ENCODE measurements at places on chromosomes 6 and 20.

GRCh38 chr6:137277971-137278637, 58.9 kb upstream of the IFNGR1 start:
- DNase-seq: no peak

- no peak for DNase-seq
Observed at GRCh38 chr6:113428702-113429101, 428.4 kb upstream of the MARCKS start.

DNA sequence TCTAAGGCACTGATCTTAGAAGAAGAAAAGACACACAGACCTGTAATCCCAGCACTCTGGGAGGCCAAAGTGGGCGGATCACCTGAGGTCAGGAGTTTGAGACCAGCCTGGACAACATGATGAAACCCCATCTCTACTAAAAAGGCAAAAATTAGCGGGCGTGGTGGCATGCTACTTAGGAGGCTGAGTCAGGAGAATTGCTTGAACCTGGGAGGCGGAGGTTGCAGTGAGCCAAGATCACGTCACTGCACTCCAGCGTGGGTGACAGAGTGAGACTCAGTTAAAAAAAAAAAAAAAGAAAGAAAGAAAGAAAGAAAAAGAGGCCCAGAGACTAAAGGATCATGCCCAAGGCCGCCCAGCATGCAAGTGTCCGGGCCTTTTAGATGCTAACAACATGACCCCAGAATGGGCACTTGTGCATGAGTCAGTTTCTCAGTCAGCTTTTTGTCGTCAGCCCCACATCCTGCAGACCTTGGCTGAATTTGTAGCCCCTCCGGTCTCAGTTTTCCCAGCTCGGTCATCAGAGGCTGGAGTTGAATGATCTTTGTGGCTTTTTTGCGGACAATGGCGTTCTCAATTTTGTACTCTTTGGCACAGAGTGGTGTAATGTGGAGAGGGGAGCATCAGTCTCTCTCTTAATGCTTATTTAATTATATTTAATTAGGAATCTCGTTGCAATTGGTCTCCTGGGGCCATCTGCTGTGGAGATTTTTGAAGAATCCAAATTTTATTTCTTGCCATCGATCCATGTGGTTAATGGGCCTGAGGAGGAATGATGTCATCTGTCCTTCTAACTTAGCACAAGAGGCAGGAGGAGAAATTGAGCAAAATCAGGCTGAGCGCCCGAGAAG, 30.6 kb upstream of the APCDD1L start:
- no peak for DNase-seq

GRCh38 chr6:106732376-106732940, 103.1 kb downstream of the QRSL1 start:
- DNase-seq: no peak

DNA sequence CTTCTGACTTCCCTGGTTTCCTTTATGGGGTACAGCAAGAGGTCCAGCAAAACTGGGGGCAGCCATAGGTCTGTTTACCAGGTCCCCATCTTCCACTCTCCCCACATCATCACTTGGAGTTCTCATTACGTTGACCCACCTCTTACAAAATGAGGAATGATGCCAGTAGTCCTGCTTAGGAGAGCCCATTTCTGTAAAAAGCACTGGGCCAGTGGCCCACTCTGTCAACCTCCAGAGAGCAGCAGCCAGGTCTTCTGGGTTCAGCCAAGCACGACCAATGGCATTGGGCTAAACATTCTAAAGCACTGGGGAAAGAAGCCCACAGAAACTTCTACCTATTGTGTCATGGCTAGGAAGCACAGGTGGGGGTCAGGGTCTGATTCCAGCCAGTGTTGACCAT, 13.9 kb downstream of the ZC3H12D start:
- no peak for DNase-seq

DNA sequence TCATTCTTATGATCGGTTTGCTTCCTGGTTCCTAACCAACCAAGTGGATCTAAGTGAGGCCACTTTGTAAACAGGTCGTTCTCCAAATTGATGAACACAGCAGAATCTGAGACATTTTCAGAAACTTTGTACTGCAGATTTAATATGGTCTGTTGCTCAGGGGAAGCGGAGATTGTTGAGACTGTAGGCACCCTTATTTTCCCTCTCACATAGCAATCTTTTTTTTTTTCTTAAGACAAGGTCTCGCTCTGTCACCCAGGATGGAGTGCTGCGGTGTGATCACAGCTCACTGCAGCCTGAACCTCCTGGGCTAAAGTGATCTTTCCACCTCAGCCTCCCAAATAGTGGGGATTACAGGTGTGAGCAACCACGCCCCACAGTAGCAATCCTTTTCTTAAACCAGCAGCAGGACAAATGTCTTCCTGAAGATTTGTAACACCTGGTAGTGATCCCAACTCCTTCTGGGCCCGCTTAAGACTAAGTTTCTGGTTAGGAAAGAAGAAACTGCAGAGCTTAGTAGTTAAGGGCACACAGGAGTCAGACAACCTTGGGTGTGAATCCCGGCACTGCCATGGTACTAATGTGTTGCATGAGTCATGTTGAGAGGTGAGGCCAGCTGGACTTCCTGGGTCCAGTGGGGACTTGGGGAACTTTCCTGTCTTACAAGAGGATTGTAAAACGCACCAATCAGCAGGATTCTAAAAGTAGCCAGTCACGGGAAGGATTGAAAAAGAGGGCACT, 48.4 kb upstream of the EZR start:
- DNase-seq: no peak

GRCh38 chr6:34055223-34055933, 90.5 kb downstream of the GRM4 start:
- peak; percentile 26 for DNase-seq

- DNase-seq: no peak
Observed at GRCh38 chr20:50146732-50147662, 6.5 kb downstream of the PEDS1 start.

DNA sequence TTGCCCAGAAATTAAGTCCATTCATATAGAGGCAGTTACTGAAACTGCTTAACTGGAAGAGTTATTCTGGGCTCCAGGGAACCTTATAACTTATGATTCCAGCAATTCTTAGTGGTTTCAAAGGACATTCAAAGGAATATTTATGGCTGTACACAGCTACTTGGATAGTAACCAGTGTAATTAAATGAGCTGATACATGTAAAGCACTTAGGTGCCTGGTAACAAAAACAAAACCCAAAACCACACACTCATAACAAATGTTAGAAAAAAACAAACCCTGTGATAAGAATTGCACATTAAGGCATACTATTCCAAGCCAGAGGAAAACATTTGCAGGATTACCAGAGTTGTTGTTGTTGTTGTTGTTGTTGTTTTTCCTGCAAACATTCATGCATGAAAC, 51.5 kb downstream of the STK4 start:
- no peak for DNase-seq

- DNase-seq: no peak
Observed at GRCh38 chr6:1839361-1839760, 229.6 kb downstream of the FOXC1 start.

- DNase-seq: no peak
Observed at GRCh38 chr6:140059947-140060346, 685.5 kb upstream of the CITED2 start.

DNA sequence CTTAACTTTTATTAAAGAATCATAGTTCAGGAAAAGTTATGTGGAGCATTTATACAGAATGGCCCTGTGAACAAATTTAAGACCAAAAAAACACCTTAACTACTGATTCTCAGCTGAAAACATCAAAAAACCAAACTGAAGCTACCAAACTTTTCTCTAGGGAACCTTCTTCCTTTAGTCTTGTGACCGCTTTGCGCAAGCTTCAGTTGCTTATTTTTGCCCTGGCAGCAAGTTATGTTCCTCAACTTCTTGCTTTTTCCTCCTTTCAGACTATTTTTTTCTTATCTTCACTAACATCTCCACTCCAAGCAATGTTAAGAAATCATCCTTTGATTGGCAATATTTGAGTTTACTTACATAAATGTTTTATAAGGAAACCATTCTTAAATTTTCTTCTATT, 100.1 kb downstream of the MYB start:
- no peak for DNase-seq

- DNase-seq: no peak
Observed at GRCh38 chr6:45569210-45569945, 191.6 kb upstream of the SUPT3H start.

GRCh38 chr6:130233330-130233729, 10.6 kb upstream of the SAMD3 start:
- no peak for DNase-seq

- no peak for DNase-seq
Observed at GRCh38 chr20:51498765-51499540, 43.6 kb downstream of the NFATC2 start.

DNA sequence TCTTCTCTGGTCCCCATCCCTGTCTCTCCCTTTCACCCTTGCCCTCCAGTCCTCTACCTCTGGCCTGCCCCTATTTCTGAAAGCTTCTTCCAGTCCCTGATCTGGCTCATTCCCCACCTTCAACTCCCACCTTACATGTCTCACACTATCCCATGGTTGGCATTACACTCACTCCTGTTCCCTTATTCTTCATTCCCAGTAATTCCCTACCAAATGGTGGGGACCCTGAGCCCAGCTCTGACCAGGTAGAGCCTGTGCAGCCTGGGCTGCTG, 6.4 kb downstream of the TP53INP2 start:
- no peak for DNase-seq

DNA sequence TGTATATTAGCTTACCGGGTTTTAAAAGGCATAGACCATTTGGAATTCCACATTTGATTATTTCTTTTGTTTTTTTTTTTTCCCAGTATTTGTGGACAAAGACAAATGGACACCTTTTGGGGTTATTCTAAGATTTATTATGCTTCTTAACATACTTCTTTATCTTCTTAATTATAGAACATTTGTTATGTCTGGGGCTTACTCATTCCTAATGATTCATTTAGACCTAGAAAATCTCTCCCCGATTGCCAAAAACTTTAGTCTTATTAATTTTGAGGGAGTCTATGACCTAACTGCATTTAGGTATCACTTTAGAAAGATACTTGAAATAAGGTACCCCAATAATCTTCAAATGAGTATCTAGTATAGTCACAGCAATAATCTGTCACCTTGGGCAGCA, 170.7 kb upstream of the PREP start:
- no peak for DNase-seq

GRCh38 chr6:18347866-18348265, 39.3 kb upstream of the RNF144B start:
- DNase-seq: no peak

DNA sequence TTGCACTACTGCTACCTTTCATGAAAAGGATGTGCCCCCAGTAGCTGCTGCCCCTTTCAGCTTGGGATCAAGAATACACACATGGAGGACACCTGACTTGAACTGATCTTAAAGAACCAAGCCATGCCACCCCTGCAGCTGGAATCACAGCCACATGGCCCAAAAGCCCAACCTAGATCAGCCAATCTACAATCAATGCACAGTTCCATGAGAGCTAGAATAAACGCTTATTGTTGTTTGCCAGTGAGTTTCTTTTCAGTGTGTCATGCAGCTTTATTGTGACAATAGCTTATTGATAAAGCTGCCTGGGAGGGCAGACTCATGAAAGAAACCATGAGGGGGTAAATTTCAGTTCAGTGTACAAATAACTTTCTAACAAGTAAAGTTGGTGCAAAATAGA, 397.7 kb downstream of the PTPRT start:
- no peak for DNase-seq

DNA sequence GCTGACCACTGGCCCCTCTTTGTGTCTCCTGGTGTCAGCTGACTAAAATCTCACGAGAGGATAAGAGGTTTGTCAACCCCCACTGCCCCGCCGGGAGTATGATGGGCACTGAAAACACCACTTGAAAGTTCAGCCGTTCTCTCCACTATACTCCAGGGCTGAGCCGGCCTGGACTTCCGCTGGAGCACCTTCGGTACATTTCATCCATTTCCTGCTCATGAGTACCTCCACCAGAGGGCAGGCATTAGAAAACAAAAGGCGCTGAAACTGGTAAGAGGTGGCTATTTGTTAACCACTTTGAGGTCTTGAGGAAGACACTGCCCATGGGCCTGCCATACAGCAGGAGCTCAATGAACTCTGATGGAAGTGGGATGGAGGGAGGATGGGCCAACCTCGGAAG, 17.9 kb upstream of the ANKRD60 start:
- peak; percentile 17 for DNase-seq

- no peak for DNase-seq
Observed at GRCh38 chr6:52284131-52284459, 447 bp downstream of the MCM3 start.

DNA sequence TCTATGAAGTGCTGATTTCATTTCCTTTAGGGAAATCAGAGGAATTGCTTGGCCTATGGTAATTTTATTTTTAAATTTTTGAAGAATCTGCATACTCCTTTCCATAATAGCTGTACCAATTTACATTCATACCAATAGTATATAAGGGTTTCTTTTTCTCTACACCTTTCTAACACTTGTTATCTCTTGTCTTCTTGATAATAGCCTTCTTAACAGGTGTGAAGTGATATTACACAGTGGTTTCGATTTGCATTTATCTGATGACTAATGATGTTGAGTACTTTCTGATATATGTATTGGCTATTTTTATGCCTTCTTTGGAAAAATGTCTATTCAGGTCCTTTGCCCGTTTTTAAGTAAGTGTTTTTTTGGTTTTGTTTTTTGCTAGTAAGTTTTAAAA, 40.8 kb downstream of the SMAP1 start:
- no peak for DNase-seq

- no peak for DNase-seq
Observed at GRCh38 chr6:30424549-30424948, 64.8 kb upstream of the HLA-E start.

GRCh38 chr20:1892119-1892385, 3.2 kb upstream of the SIRPA start:
- DNase-seq: no peak

DNA sequence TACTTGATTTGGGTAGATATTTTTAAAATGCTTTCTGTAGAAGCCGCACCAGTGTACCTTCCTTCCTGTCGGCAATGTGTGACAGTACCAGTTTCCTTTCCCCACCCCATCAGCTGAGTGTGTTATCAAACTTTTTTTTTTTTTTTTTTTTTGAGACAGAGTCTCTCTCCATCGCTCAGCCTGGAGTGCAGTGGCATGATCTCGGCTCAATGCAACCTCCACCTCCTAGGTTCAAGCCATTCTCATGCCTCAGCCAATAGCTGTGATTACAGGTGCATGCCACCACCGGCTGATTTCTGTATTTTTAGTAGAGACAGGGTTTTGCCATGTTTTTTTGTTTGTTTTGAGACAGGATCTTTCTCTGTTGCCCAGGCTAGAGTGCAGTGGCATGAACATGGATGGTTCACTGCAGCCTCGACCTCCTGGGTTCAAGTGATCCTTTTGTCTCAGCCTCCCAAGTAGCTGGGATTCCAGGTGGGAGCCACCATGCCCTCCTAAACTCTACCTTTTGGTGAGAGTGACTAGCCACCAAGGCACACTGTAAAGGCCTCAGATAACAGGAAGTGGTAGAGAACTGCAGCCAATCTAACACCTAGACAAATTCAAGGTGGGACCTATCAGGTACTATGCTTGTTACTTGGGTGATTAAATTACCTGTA, 26.5 kb upstream of the ZBTB22 start:
- DNase-seq: no peak

GRCh38 chr6:138571181-138571580, 71.9 kb upstream of the NHSL1 start:
- DNase-seq: no peak

- DNase-seq: no peak
Observed at GRCh38 chr20:1278993-1279392, 12.9 kb downstream of the SNPH start.

- peak; percentile 20 for DNase-seq
Observed at GRCh38 chr6:83252719-83253118, 59.6 kb downstream of the RWDD2A start.

GRCh38 chr6:89116702-89117101, 1.2 kb downstream of the SRSF12 start:
- DNase-seq: no peak
